Epithelial cell of alveolus of lung (primary cell): ENCODE measurements at places on chromosomes 1 and 21. TPM values are rescaled to one million over a fixed set of nuclear protein-coding genes. Genes with fewer than 3 reads are reported as not detected.

The SPRR2A gene
- not detected in 2 replicates for total RNA-seq

The CD164L2 gene
- total RNA-seq: not detected in 2 replicates

The SMIM11 gene
- 1.6 and 1.8 TPM in 2 replicates for total RNA-seq

The CLCA4 gene
- not detected in 2 replicates for total RNA-seq

The FNDC10 gene
- 5.6 and 6.3 TPM in 2 replicates for total RNA-seq

The RXFP4 gene
- total RNA-seq: not detected in 2 replicates

The ETNK2 gene
- total RNA-seq: 8.7 and 12.9 TPM in 2 replicates

The CD5L gene
- not detected in 2 replicates for total RNA-seq

The IL22RA1 gene
- not detected in 2 replicates for total RNA-seq

The KRTAP13-1 gene
- total RNA-seq: not detected in 2 replicates

The TMPRSS2 gene
- 0.13 TPM in 1 of 2 replicates, not detected in the other for total RNA-seq

The MAP3K21 gene
- total RNA-seq: 0.24 and 0.78 TPM in 2 replicates

The AGO3 gene
- 4.5 and 8.7 TPM in 2 replicates for total RNA-seq

The PEAR1 gene
- total RNA-seq: 14.0 and 15.4 TPM in 2 replicates

The RHBG gene
- not detected in 2 replicates for total RNA-seq

The OR2T34 gene
- total RNA-seq: not detected in 2 replicates

The NR5A2 gene
- total RNA-seq: 3.2 and 4.7 TPM in 2 replicates

The OR2T33 gene
- total RNA-seq: not detected in 2 replicates

The SLC44A5 gene
- total RNA-seq: 0.08 and 0.52 TPM in 2 replicates

The RAVER2 gene
- total RNA-seq: 4.5 and 7.0 TPM in 2 replicates

The NES gene
- total RNA-seq: 34.3 and 110 TPM in 2 replicates

The CCDC190 gene
- not detected in 2 replicates for total RNA-seq

The SUSD4 gene
- total RNA-seq: 0.13 TPM in 1 of 2 replicates, not detected in the other

The VSIG8 gene
- total RNA-seq: not detected in 2 replicates

The OR2L8 gene
- total RNA-seq: not detected in 2 replicates

The QSOX1 gene
- total RNA-seq: 541 and 1,612 TPM in 2 replicates
